ENCODE measurements at places on chromosomes 3 and 15. TPM values are rescaled to one million over a fixed set of nuclear protein-coding genes. Genes with fewer than 3 reads are reported as not detected.

GRCh38 chr15:73983211-73983727 lies 8.8 kb downstream of the STOML1 start:
- no peak for DNase-seq
- H3K27ac ChIP-seq: no peak overlapping the region
- H3K4me3 ChIP-seq: no peak overlapping the region
- no peaks in the 10 kb centered on the region for H3K27me3 ChIP-seq

GRCh38 chr3:194009892-194010533 lies 125.9 kb upstream of the HES1 start:
- H3K27ac ChIP-seq: no peak overlapping the region
- H3K27me3 ChIP-seq: peaks cover 8% of the 10 kb centered on the region
- no peak for DNase-seq

DNA sequence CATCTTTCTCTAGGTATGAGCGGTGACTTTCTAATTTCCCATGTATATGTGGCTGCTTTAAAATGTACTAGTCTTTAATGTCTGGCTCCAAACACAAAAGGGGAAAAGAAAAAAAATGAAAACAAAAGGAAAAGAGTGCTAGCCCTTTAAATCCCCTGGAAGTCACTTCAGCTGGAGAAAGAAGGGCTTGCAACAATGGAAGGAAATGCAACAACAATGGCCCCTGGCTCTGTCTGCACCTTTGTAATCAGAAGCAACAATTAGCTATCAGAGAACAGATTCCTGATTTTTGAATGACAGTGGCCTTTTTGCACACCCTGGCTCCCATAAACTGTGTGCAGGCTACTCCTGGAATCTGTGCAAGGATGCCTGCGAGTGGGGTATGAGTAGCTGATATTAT lies 591.2 kb downstream of the FHIT start:
- H3K36me3 ChIP-seq: no peaks in the 10 kb centered on the region
- no peaks in the 10 kb centered on the region for H3K27me3 ChIP-seq
- no peak overlapping the region for H3K4me3 ChIP-seq
- no peaks in the 10 kb centered on the region for H3K4me1 ChIP-seq
- no peak overlapping the region for H3K27ac ChIP-seq

DNA sequence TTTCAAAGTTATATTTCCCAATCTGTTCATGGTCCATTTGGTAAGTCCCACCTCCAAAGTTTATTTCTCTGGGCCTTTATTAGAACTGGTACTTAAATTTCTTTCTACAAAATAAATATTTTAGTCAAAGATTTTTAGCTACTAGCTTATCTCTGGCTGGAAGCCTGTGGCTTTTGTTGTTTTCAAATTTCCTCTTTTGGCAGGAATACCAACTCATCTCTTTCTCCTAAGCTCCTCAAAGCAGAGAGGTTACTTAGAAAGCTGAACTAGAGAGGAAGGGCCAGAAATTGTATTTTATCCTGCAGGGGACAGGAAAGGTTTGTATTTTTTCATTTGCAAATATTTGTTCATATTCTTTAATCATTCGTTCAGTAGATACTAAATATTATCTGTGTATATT lies 227.8 kb downstream of the TBL1XR1 start:
- H3K27ac ChIP-seq: no peak overlapping the region
- H3K4me3 ChIP-seq: no peak overlapping the region
- no peaks in the 10 kb centered on the region for H3K4me1 ChIP-seq
- no peaks in the 10 kb centered on the region for H3K36me3 ChIP-seq
- no peak for DNase-seq
- H3K27me3 ChIP-seq: no peaks in the 10 kb centered on the region

GRCh38 chr3:160210341-160210740 lies 14.9 kb upstream of the C3orf80 start:
- H3K27me3 ChIP-seq: no peaks in the 10 kb centered on the region
- H3K36me3 ChIP-seq: no peaks in the 10 kb centered on the region
- no peak for DNase-seq
- H3K4me3 ChIP-seq: no peak overlapping the region
- no peak overlapping the region for H3K27ac ChIP-seq
- no peaks in the 10 kb centered on the region for H3K4me1 ChIP-seq

GRCh38 chr15:68783226-68784058 lies 37.3 kb downstream of the ANP32A start:
- DNase-seq: peak; percentile 71
- peaks cover 30% of the 10 kb centered on the region for H3K4me1 ChIP-seq
- H3K4me3 ChIP-seq: no peak overlapping the region
- peaks cover 72% of the 10 kb centered on the region for H3K36me3 ChIP-seq

- H3K4me3 ChIP-seq: no peak overlapping the region
- no peaks in the 10 kb centered on the region for H3K4me1 ChIP-seq
- H3K36me3 ChIP-seq: no peaks in the 10 kb centered on the region
- DNase-seq: no peak
- no peaks in the 10 kb centered on the region for H3K27me3 ChIP-seq
Measured at GRCh38 chr3:177351757-177352158, 154.5 kb upstream of the TBL1XR1 start.

DNA sequence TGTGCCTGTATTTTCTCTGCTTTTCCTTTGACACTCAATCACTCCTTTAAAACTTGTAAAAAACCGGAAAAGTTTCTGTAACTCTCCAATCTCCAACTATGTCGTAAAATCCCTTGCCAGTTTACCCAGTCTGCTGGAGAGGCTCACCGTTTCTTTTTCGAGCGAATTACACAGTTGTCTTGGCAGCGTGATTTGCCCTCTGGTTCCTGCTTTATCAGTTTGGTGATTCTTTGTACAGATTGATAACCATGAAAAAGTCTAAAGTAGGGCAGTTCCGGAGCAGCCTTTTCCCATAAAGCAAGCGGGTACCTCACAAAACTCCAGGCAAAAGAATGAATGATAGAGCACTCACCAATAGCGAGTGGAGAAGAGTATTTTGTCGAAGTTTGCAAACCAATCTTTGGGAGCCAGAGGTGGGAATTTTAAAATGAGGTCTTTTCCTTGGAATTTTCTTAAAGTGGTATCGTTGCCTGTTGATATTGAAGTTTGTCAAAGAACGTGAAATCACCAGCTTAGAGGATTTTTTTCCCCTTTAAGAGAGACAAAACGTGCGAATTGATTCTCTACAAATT lies at the start of gene TTC23:
TTC23 (minus strand) TSS at position 312 of the 572 bp plus-strand sequence. CDS start 20,869 bp downstream, outside the sequence.
- no peaks in the 10 kb centered on the region for H3K27me3 ChIP-seq
- H3K27ac ChIP-seq: peak within 1 kb of the TSS; percentile 70
- H3K36me3 ChIP-seq: no peaks in the 10 kb centered on the region
- peaks cover 13% of the 10 kb centered on the region for H3K4me1 ChIP-seq

DNA sequence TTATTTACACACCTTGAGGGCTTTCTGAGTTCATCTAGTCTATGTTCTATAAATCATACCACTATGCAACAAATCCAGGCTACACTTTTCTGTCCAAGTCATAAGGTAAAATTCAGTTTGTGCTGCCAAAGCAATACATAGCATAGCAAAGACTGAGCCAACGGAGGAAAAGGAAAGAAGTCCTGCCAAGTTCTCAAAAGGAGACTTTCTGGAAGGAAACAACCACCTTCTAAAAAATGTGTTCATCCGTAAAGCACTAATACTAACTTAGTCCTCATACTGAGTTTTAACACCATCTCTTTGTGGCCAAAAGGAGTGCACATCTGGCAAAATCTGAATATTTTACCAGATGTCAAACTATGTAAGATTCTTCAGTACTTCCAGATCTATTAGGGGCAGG lies 620.2 kb downstream of the RBMS3 start:
- no peak overlapping the region for H3K27ac ChIP-seq
- no peaks in the 10 kb centered on the region for H3K36me3 ChIP-seq
- no peaks in the 10 kb centered on the region for H3K4me1 ChIP-seq
- no peak for DNase-seq

GRCh38 chr3:152610622-152611021 lies 224.3 kb upstream of the P2RY1 start:
- no peaks in the 10 kb centered on the region for H3K36me3 ChIP-seq

GRCh38 chr15:63597821-63598220 lies 634 bp downstream of the FBXL22 start:
- H3K4me3 ChIP-seq: no peak overlapping the region
- no peak for DNase-seq

- no peaks in the 10 kb centered on the region for H3K36me3 ChIP-seq
- H3K4me1 ChIP-seq: no peaks in the 10 kb centered on the region
- DNase-seq: no peak
- H3K27me3 ChIP-seq: no peaks in the 10 kb centered on the region
Measured at GRCh38 chr15:96285305-96285704, 45.2 kb upstream of the NR2F2 start.

DNA sequence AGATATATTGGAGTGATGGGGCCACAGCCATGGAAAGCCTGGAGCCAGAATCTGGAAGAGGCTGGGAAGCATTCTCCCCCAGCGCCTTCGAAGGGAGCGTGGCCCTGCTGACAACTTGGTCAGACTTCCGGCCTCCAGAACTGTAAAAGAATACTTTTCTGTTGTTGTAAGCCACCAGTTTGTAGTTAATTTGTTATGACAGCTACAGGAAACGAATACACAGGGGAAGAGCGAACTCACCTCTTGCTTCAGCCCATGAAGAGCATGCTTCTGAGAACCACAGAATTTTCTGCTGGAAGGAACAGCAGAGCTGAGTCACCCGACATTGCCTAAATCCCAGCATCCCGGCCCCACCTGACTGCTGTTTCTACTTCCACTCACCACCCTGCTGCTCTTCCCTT lies 501.7 kb downstream of the SHQ1 start:
- H3K4me1 ChIP-seq: peaks cover 61% of the 10 kb centered on the region
- H3K36me3 ChIP-seq: no peaks in the 10 kb centered on the region
- peaks cover 7% of the 10 kb centered on the region for H3K27me3 ChIP-seq
- no peak for DNase-seq
- no peak overlapping the region for H3K4me3 ChIP-seq

Gene ZNF502
- 2.5 TPM for total RNA-seq

Gene GOLGA6A
- total RNA-seq: 0.13 TPM

Gene OR4F15
- not detected for total RNA-seq

Gene DNAH1
- 41.5 TPM for total RNA-seq

Gene RHOV
- total RNA-seq: not detected

Gene RTP3
- total RNA-seq: not detected

Gene UBE2E2
- total RNA-seq: 7.2 TPM

Data from T-cell (primary cell).